ENCODE measurements at places on chromosomes 16 and 17. TPM values are rescaled to one million over a fixed set of nuclear protein-coding genes. Genes with fewer than 3 reads are reported as not detected.

SLC5A10 gene
- not detected for total RNA-seq

SPATA22 gene
- total RNA-seq = not detected

KCNH4 gene
- total RNA-seq = 0.09 TPM

MYH3 gene
- 11.5 TPM for total RNA-seq

LRRC37A3 gene
- 36.4 TPM for total RNA-seq

CASKIN2 gene
- 0.32 TPM for total RNA-seq

RUNDC3A gene
- total RNA-seq = not detected

G6PC1 gene
- not detected for total RNA-seq

LCAT gene
- total RNA-seq = 18.2 TPM

OGFOD3 gene
- total RNA-seq = 30.3 TPM

CIITA gene
- 1.6 TPM for total RNA-seq

EFNB3 gene
- 0.11 TPM for total RNA-seq

AOC2 gene
- total RNA-seq = 2.7 TPM

SYCE1L gene
- 12.5 TPM for total RNA-seq

SEC14L5 gene
- not detected for total RNA-seq

METRNL gene
- 6.5 TPM for total RNA-seq

LRRC37A gene
- total RNA-seq = 12.9 TPM

ODAD4 gene
- not detected for total RNA-seq

NATD1 gene
- total RNA-seq = 13.1 TPM

WNK4 gene
- total RNA-seq = 0.14 TPM

KLHL10 gene
- total RNA-seq = not detected

OVCA2 gene
- total RNA-seq = 27.9 TPM

SGF29 gene
- total RNA-seq = 70.0 TPM

SCARF1 gene
- total RNA-seq = 1.6 TPM

FBXO47 gene
- not detected for total RNA-seq
